ENCODE measurements at places on chromosomes 16 and 17.

DNA sequence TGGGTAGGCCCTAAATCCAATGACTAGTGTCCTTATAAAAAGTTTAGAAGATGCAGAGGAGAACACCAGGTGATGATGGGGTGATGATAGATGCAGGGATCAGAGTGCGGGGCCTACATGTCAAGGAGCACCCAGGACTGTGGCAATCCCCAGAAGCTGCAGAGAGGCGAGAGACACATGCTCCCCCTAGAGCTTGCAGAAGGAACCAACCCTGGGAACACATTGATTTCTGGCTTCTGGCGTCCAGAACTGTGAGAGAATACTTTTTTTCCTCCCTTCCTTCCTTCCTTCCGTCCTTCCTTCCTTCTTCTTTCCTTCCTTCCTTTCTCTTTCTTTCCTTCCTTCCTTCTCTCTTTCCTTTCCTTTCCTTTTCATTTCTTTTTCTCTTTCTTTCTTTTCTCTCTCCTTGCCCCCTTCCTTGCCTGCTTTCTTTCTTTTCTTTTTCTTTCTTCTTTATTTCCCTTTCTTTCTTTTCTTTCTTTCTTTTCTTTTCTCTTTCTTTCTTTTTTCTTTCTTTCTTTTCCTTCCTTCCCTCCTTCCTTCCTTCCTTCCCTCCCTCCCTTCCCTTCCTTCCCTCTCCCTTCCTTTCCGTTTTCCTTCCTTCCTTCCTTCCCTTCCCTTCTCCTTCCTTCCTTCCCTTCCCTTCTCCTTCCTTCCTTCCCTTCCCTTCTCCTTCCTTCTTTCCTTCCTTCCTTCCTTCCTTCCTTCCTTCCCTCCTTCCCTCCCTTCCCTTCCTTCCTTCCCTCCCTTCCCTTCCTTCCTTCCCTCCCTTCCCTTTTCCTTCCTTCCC lies 134.3 kb downstream of the HAPSTR1 start:
- DNase-seq, result no peak

DNA sequence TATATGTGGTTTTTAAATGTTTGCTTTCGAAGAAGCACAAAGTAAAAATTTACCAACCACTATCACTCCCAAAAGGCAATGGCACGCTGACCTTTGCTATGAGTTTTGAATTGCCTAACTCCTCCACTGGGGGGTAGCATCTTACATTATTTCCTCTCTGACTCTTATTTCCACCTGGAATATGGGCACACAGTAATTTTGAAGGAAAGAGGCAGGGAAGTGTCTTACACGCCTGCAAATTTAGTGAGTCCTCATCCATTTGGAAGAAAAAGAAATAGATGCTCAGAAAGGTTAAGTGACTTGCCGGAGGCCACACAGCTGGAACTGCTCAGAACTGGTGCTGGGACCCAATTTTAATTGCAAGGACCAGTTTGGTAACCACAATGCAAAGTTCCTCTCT lies 29.9 kb upstream of the IRX6 start:
- no peak for DNase-seq

DNA sequence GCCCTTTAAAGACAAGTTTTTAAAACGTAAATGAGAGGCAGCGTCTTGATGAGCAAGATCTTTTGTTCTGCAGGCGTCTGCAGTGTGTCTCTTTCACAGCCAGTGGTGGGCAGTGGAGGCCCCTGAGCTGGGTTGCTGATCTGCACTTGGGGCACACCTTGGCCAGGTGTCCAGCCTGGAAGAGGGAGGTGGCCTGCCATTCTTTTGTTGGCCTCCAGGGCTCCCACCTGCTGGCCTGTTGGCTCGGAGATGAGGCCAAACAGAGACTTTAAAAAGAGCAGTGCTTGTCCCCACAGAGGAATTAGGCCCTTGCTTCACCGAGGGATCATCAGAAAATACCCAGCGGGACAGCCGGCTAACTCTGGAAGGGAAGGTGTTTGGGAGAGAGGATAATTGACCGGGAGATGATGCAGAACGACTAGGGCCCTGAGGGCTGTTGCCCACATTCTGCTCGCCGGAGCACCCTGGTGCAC lies 145.9 kb upstream of the PLCG2 start:
- DNase-seq, result no peak

- DNase-seq, result no peak
Observed at GRCh38 chr17:183021-183420, 1.6 kb upstream of the DOC2B start.

DNA sequence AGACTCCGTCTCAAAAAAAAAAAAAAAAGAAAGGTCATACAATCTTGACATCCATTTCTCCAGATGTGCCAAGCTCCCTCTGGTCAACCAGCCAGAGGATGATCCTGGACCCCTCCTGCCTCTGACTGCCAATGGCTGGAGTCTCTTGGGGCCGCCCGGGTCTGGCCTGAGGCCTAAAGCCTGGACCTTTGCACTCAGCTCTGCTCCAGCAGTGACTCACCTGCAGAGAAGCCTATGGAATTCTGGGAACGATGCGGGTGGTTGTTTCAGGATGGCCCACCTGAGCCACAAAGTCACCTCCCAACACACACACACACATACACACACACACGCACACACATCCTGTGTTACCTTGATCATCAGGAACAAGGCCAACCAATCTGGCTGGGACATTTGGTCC lies 64.0 kb upstream of the DNAH17 start:
- no peak for DNase-seq

GRCh38 chr17:7023576-7024401 lies 939 bp downstream of the BCL6B start:
- DNase-seq, result peak; percentile 90

DNA sequence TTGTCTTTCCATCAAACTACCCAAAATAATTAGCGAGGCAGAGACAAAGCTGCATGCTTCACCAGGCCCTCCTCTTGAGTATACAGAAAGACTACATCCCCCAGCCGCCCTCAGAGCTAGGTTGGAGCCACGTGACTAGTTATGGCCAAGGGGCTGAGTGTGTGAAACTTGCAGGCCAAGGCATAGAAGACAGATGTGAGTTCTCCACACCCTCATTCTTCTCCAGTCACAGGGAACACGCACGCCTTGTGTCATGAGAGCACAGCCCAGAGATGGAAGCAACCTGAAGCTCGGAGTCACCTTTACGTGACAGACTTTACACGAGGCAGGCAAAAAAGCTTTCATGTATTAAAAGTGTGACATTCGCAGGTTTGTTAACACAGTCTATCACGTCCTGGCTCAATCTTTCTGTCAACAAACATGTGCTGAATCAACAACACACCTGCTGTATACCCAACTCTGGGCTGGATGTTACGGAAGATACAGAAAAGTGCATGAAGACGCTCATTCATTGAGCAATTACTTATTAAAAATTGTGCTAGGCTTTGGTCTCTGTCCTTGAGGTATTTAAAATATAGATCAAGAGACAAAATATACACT lies 38.3 kb downstream of the STX8 start:
- DNase-seq, result no peak

GRCh38 chr17:7849751-7850504 lies 4.9 kb upstream of the TMEM88 start:
- DNase-seq, result no peak

GRCh38 chr17:70891306-70891705 lies 722.0 kb downstream of the KCNJ2 start:
- no peak for DNase-seq

- DNase-seq, result no peak
Observed at GRCh38 chr17:77492446-77493237, 351.9 kb downstream of the SEC14L1 start.

- DNase-seq, result no peak
Observed at GRCh38 chr17:30922235-30923030, 688 bp downstream of the ADAP2 start.

DNA sequence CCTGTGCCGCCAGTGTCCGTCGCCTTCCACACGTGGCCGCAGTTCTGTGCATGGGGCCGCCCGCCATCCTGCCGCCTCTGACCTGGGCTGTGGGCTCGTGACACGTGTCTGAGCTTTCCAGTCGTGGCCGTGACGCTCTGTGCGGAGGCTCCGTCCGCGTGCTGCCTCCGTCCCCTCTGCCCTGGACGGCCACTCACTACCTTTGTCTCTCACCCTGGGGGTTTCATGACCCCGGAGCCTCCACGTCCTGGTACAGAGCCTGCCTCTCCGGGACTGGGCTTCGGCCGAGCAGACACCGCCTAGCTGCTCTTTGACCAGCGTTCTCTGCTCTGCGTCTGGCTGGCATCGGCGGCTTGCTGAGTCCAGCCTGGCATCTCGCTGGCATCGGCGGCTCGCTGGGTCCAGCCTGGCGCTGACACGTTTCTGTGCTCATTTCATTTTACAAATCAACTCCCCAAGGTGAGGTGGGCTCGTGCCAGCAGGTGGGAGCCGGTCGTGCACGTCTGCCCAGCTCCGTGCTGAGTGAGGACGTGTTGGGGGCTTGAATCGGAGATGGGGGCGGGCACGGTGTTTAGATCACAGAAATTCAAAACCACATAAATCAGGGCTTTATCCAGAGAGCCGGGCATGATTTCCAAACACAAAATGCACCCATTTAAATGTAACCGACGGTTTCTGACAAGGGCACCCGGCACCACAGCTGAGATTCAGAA lies 44.3 kb upstream of the GNG13 start:
- no peak for DNase-seq

- DNase-seq, result no peak
Observed at GRCh38 chr17:39134878-39135277, 16.6 kb downstream of the PLXDC1 start.

GRCh38 chr17:73320601-73321264 lies 8.9 kb upstream of the CDC42EP4 start:
- no peak for DNase-seq

DNA sequence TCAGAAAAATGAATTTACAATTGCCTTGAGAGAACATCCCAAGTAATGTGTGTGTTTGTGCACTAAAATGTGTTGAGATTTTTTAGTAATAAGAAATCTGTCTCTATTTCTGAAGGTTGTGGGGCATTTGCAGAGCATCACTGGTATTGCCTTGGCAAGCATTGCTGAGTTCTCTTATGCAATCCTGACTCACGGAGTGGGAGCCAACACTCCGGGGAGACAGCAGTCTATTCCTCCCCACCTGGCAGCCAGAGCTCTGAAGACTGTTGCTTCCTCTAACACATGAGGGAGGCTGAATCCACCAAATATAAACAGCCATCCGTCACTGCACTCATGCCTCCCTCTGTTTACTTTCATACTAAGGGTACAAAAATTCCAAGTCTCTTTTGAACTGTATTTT lies 10.6 kb downstream of the CNTD1 start:
- DNase-seq, result no peak

DNA sequence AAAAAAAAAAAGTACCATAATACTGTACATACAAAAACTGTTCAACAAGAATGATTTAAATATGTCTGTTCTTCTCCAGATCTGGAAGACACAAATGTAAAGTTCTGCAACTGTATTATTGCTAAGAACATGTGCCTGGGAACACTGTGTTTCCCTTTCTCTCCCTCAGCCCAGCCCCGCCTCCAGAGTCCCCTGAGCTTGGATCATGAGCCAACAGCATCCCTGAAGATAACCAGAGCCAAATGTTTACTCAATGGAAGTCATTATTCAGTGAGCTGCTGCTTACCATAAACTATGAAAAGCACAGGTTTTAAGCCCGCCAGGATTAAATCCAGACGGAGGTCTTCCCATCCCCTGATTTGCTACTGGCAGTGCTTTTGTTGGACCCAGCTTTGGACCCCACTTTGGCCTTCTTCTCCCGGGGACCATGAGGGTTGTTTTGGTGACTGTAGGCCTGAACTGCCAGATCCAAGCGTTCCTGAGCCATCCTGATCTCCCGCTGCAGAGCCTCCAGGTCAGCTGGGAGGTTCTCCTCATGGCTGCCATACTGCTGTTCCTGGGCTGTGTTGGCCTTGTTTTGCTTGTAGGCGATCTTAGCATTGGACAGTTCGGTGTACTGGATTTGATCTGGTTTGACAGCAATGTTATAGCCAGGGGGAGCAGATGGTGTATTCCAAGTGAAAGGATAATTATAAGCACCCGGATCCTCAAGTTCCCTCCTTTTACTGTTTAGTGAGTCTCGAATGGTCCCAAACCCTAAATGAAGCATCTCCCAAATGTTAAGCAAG lies 25.6 kb downstream of the GJC1 start:
- DNase-seq, result no peak

GRCh38 chr17:60169921-60170817 lies 20.4 kb downstream of the CA4 start:
- no peak for DNase-seq

- no peak for DNase-seq
Observed at GRCh38 chr17:48834973-48835372, 4.1 kb downstream of the CALCOCO2 start.

- no peak for DNase-seq
Observed at GRCh38 chr17:29326023-29326813, 32.3 kb upstream of the NUFIP2 start.

DNA sequence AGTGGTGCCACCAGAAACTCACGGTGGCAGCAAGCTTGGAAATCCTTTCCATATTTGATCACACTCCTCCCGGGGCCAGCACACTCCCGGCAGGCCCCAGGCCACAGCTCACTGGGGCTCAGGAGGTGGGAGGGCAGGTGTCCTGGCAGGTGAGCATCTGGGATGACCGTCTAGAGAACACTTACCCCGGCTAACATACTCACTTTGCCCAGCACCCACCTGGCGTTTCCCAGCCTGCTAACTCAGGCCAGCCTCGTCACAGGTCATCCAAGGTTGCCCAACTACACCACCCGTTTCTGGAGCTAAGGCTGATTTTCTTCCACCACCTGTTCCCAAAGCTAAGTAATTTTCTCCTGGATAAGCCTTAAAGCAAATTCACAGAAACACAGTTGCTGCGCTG lies 24.9 kb downstream of the FBXO31 start:
- DNase-seq, result no peak

- DNase-seq, result no peak
Observed at GRCh38 chr17:57436565-57436964, 180.2 kb downstream of the MSI2 start.

DNA sequence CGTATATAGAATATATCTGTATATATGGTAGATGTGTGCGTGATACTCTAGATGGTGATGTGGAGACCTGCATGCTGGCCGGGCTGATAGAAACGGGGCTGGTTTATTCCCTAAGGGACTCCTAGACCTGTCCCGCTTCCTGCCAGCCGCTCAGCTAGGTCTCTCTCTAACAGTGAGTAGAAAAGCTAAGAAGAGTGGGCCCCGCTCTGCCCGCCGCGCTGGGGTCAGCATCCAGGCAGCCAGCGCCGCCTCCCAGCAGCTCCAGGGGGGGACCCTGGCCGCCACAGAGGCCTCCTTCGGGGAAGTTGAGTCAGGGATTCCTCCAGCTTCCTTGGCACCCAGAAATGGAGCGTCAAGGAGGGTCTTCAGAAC lies 9.4 kb downstream of the CYGB start:
- DNase-seq, result no peak

DNA sequence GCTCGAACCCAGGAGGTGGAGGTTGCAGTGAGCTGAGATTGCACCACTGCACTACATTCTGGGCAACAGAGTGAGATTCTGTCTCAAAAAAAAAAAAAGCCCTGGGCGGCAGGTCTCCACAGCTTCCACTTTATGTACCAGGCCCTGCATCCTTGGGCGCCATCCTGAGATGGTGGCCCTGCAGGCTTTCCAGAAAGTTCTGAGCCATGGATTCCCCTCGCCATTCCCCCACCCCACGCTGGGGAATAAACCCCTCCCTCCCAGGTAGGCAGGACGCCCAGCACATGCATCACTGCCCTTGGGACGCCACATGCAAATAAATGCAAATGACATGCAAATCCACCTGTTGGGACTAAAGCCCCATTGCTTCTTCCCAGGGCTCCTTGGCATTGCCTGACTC lies 13.8 kb upstream of the ZNF469 start:
- DNase-seq, result no peak

All from stimulated activated CD4-positive, alpha-beta T cell treated with anti-CD3 and anti-CD28 coated beads, TNF-alpha, amount 100 ng/mL, for 24 hours (primary cell).